ENCODE measurements at places on chromosomes 13 and 19.

- DNase-seq, result no peak
Measured at GRCh38 chr13:99193152-99193551, 7.5 kb upstream of the UBAC2 start.

GRCh38 chr13:98434060-98434459 lies 142.8 kb downstream of the STK24 start:
- DNase-seq, result no peak

GRCh38 chr19:58536852-58537798 lies 6.7 kb upstream of the TRIM28 start:
- DNase-seq, result no peak

GRCh38 chr19:3774621-3775373 lies 2.8 kb upstream of the RAX2 start:
- no peak for DNase-seq

GRCh38 chr13:107518780-107519179 lies 696.6 kb downstream of the LIG4 start:
- no peak for DNase-seq

DNA sequence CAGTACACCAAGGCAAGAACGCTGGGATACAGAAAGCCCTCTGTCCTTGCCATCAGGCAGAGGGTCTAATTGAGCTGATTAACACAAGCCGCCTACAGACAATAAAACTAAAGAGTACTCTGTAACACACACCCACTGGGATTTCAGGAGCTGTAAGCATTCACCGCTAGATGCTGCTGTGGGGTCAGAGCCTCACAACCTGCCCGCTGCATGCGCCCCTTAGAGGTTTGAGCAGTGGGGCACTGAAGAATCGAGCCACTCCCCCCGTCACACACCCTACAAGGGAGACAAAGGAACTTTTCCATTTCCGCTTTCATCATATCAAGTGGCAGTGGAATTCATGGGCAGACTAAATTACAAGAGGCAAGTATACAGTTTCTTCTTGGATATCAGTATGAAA lies 1080.6 kb downstream of the PCDH17 start:
- no peak for DNase-seq

DNA sequence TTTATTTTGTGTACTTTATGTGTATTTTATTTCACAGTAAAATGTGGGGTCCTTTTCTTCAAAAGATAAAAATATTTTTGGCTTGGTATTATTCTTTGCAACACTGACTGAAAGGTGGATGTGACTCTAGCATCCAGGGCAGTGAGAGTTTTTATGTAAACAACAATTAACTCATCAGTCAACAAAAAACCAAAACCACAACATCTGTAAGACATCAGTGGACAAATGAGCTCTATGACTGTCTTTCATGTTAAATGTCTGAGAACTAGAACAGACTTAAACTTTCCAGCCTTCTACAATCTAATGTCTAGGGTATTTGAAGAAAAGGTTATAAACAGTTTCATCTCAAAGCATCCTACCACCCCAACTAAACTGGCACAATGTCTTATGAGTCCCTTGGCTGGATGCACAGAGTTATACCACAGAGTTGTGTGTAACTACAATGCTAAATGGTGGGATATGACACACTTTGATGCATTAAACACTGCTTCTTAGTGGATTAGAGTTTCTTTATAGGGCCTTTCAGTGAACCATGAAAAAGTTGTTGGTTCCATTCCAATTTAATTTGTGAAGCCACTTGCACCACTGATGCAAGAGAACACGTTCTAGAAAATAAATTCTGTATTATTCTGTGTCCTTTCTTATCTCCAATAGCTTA lies 544.2 kb upstream of the KLF12 start:
- no peak for DNase-seq

DNA sequence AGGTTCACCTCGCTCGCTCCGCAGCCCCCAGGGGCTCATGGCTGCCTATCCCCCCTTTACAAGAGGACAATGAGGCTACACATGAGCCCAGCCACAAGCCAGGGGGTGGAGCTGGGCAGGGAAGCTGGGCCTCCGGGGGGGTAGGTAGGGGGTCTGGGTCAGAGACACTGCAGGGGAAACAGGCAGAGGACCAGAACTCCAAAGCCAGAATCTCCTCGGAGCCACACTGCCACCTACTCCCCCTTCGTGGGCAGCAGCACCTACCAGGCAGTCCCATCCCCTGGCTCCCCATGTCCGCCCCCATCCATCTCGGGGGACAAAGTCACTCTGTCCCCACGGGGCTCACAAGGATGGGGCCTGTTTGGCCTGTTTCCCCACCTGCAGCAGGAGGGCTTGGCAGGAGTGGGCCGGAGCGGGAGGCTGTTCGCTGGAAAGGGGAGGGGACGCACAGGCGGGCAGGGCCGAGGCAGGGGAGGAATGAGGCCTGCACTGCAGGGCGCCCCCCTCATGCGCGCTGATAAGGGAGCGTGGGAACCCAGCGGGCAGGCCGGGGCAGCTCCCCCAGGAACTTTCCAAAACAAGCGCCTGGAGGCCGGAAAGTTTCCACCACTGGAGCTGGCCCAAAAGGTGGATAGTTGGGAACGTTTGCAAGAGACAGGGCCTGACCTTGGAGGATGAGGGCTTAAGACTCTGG lies 545 bp upstream of the ISYNA1 start:
- no peak for DNase-seq

GRCh38 chr13:73943137-73943964 lies 190.9 kb downstream of the KLF12 start:
- DNase-seq, result no peak

DNA sequence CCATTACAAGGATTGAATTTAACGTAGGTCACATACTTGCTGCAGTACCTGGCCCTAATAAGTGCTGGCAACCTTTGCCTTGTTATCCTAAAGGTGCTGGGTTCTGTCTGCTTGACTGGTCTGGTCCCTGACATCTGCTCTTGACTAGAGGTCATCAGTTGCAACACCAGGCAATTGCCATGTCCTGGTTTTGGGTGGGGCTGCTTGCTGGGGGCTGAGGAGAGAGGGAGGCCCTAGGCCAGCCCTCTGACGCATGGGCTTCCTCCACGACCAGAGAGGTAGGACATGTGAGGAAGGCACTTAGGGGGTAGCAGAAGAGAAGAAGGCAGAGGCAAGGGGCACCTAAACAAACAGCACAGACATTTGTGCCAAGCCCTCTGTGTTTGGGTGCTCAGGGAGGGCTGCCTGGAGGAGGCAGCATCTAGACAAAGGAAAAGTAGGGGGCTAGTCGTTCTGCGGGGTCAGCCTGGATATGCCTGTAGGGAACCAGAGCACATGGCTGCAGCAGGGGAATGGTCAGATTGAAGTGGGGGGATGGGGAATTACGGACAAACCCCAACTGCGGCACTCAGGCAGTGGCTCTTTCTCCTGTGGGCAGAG lies 21.7 kb downstream of the VSTM2B start:
- DNase-seq, result no peak

DNA sequence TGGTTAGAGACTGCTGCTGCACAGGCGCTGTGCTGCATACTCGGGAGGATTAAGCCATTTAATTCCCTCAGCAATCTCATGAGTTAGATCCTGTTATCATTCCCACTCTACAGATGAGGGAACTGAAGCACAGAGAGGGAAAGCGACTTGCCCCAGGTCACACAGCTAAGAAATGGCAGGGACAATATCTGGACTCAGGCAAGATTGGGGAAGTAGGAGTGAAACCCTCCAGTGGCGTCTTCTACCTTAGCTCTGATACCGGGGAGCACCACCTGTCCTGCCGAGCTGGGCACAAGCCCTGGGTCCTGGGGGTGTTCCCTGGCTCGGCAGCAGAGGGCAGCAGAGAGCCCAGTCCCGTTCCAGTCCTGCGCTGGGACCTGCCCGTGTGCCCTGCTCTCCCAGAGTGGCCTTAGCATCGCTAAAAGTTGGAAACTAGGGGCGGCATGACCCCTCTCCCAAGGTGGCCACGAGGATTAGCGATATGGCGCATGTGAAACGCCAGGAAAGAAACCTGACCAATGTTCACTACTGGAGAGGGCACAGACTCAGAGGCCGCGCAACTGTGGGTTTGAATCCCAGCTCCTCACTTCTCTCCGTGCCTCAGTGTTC lies 20.5 kb downstream of the CYTH2 start:
- DNase-seq, result peak; percentile 83

DNA sequence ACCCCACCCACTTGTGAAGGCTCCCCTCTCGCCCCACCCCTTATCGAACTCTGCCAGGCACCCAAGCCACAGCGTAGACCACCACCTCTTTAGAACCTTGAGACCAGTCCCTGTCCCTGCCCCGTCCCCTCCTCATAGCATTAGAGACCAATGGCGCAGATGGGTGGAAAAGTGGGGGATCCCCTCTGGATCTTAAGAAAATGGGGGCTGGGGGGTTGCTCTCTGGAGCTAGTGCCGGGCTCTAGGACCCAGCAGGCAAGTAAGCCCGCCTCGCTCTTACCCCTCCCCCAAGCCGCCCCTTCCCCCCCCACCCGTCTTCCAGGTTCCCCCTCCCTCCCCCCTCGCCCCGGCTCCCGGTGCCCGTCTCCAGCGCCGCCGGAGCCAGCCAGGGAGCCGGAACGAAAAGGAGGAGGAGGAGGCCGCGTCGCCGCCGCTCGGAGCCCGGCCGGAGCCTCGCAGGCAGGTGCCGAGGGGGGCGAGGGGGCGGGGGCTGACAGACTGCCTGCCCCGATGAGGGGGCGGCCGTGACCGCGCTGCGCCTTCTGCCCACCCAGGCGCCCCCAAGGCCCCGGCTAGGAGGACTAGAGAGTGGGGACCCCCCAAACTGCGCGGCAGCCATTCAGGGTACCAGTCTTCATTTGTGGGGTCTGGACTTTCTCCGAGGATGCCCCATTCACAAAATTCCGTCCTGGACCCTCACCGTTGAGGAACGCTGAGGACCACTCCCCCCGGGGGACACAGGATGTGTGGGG lies at the start of gene SPRED3:
SPRED3 (plus strand) TSS at position 349 of the 752 bp plus-strand sequence. CDS start 1,606 bp downstream, outside the sequence.
- DNase-seq, result no peak

All from activated naive CD4-positive, alpha-beta T cell treated with anti-CD3 and anti-CD28 coated beads, Interleukin-2, amount 50 U/mL, for 16 hours (primary cell).